ENCODE measurements at places on chromosomes 3 and 15. TPM values are rescaled to one million over a fixed set of nuclear protein-coding genes. Genes with fewer than 3 reads are reported as not detected.
A peak's percentile ranks its signal among the peaks of the same experiment; 100 is the strongest.

- DNase-seq: peak; percentile 21
Observed at GRCh38 chr15:50219820-50220219, 37.8 kb downstream of the SLC27A2 start.

- DNase-seq: peak; percentile 25
Observed at GRCh38 chr15:64096668-64097384, 1.0 kb downstream of the SNX1 start.

GRCh38 chr3:15491143-15491542 lies 30.4 kb downstream of the COLQ start:
- no peak for DNase-seq

GRCh38 chr3:15102836-15103235 lies 3.9 kb upstream of the RBSN start:
- DNase-seq: peak; percentile 64

RASGRP1 gene
- not detected for total RNA-seq

CSPG5 gene
- total RNA-seq: 0.29 TPM

All from LHCN-M2 (cell line).